NCI-H510A treated with DMSO at 0.1 percent for 48 hours (cell line): ENCODE measurements at places on chromosomes 5 and 9.

- DNase-seq, result no peak
Observed at GRCh38 chr5:55222092-55222984, 4.8 kb downstream of the MCIDAS start.

DNA sequence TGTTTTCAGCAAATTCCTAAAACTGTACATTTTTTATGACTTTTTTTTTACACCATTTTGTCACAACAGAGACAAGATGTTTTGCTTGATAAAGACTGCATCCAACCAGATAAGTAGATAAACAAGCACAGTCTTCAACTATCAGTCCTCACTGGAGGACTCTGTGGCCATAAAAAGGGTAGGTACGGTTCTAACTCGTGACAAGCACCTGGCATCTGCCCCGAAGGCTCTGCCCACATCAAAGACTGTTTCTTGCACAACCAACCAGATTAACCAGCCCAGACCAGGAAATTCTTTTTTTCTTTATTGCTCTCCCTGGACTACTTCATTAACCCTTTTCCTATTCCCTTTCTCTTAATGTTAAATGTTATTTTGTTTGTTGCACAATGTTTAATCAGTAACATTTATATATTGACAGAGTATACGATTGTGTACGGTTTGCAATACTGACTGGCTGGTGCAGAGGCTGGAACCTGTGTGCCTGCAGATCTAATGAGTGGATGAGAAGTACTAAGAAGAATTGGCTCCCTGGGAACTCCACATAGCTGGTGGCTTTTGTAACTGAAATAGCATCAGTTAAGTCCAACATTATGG is 74.1 kb downstream of the SERINC5 start:
- DNase-seq, result peak; percentile 81

GRCh38 chr5:72505539-72506157 is 1.6 kb downstream of the ZNF366 start:
- no peak for DNase-seq

DNA sequence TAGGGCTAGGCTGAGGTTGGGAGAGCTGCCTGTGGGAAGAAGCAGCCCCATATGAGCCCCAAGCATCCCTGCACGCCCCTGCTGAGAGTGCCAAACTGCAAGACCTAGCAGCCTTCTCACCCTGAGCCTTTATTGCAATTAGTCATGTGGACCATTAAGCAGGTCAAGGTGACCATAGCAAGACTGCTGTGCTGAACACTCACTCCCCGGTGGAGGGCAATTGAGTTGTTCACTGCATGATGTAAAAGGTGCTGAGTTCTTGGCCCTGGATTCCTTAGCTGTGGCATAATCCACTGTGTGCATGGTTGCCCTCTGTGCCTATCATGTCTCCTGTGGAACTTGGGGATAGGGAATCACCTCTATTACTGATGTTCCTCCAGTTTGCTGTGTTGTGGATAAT is 131.1 kb downstream of the FOXD1 start:
- no peak for DNase-seq

DNA sequence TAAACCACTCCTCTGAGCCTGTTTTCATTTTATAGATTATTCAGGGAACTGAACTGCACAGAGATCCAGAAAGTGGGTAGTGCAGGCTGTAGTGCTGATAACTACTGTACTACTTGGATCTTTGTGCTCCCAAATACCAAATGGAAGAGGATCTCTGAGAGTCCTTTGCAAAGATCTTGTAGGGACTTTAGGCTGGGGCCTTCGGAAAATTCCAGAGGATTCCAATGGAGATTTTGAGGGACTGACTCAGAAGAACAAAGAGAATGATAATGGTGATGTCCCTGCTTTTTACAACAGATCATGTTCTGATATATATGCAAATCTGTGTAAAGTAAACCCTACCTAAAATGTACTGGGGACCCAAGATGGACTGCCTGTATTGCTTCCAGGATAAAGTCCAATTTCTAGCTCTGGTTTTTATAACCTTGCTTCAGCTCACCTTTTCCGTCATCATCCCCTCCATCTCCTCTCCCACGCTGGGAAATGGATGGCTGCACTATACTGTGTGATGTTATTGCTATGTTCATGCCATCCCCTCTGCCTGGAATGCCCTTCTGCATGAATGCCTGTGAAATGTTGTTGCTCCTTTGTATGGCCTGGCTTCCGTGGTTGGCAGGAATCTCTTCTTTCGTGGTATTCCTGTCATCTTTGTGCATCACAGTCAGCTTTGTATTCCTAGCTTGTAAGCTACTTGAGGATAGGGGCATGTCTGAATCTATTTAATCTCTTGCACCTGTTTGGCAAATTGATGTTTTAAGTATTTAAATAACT is 9.7 kb upstream of the PSMD5 start:
- DNase-seq, result no peak

- no peak for DNase-seq
Observed at GRCh38 chr5:109762821-109763220, 73.1 kb downstream of the MAN2A1 start.
